ENCODE measurements at places on chromosomes 3 and 15. TPM values are rescaled to one million over a fixed set of nuclear protein-coding genes. Genes with fewer than 3 reads are reported as not detected.
A peak's percentile ranks its signal among the peaks of the same experiment; 100 is the strongest.

- no peak for ATAC-seq
Measured at GRCh38 chr3:177571271-177571943, 374.1 kb upstream of the TBL1XR1 start.

DNA sequence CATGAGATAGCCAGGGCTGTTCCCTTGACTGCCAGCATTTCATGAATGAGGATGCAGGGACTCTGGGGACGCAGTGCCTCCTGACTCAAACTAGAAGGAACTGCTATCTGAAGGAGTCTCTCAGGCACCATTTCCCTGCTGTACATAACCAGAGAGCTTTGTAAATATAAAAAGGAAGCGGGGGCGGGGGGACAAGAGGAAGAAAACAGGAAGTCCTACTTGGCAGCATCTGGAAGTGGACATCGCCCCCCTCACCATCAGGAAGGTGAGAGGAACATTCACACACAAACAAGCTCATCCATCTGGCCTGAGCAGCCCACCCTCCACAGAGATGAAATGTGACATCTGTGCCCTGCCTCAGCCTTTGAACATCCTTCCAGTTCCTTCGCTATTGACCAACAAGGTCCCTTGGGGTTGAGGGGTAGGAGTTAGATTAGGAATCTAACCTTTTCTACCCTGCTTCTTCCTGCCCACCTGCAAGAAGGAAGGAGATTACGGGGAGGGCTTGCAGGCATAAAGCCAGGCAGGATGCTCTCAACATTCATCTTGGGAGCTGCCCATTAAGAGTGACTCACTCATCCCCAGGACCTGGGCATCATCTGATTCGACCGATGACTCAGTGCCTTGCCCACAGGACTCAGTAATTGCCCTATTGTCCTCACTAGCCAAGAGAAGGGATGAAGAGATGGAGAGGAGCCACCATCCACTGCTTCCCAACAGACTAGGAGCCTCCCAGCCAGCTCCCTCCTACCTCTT lies 31.9 kb downstream of the SH3BP5 start:
- ATAC-seq: peak; percentile 63

DNA sequence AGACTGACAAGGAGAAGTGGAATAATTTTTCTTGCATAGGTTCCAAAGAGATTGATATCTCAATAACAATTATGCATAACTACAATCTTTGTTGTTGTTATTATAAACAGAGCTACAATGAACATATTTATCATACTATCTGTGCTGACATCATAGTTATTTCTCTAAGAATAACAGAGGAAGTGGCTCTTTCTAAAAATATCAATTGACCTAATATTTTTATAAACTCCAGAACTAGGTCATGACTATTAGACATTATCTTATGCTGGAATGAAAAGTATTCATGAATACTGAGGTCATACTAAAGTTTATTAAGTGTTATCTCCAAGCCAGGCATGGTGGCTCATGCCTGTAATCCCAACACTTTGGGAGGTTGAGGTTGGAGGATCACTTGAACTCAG lies 114.1 kb downstream of the DCLK3 start:
- no peak for ATAC-seq

DNA sequence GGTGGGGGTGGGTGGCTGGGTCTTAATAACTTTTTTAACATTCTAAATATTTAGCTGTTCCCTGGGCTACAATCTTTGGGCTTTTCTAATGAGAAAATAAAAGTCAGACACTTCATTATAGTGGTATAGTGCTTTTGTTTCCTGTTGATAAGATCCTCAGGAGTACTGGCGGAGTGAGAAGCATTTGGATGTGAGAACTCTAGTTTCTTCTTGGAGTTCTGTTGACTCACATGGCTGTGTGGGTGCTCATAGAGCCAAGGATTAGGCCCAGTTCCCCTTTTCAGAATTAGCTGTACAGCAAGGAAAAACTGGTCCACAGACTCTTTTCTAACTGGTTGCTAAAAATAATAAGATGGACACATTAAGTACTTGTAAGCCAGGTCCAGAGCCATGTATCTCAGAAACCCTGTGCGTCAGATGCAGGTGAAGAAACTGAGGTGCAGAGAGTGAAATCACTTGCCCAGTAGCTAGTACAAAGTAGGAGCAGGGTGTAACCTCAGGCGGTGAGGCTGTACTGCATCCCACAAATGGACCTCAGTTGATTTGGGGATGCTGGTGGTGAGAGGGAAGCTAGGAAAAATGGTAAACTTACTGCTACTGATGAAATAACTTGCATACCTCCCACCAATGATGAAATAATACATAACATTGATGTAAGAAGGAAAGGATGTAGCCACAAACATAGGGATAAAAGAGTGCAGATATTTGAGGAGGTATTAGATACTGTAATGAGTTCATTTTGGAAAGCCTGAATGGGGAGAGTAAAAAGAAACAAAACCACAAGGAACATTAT lies 2.3 kb downstream of the ITPR1 start:
- no peak for ATAC-seq

GRCh38 chr15:82944821-82945220 lies 7.7 kb downstream of the HOMER2 start:
- ATAC-seq: no peak

GRCh38 chr15:67551207-67551743 lies 8.8 kb downstream of the MAP2K5 start:
- no peak for ATAC-seq

DNA sequence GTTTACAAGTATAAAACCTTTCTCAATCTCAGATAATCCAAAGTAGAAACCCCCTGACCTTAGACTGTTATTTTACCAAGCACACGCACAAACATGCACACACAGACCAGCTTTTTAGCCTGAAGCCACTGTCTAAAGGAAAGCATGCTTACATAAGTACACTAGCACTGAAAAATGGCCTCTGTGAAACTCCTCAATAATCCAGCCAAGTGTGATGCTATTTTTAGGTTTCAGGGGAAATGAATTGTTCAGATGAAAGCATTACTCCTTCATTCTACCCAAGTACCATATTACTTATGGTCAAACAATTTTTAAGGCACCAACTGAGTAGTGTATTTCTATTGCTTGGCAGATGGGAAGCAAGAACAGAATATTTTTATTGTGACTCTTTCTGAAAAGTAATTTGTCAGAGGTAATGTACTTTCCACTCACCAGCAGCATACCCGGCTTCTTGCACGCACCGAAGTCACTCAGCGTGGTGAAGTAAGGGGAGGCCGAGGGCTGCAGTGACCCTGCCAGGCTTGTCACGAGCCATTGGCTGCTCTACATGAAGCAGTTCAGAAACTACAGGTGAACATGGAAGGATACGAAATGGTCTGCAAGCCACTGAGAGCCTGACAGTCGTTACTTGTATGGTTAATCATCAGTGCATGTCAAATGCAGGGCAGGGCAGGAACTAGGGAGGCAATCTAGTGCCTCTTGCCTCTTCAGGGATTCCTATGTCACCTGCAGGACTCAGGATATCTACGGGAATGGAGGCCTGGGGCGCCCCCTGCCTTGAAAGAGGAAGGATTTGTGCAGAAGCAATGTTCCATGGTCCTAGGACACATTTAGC lies 106.7 kb downstream of the GABRB3 start:
- ATAC-seq: no peak

DNA sequence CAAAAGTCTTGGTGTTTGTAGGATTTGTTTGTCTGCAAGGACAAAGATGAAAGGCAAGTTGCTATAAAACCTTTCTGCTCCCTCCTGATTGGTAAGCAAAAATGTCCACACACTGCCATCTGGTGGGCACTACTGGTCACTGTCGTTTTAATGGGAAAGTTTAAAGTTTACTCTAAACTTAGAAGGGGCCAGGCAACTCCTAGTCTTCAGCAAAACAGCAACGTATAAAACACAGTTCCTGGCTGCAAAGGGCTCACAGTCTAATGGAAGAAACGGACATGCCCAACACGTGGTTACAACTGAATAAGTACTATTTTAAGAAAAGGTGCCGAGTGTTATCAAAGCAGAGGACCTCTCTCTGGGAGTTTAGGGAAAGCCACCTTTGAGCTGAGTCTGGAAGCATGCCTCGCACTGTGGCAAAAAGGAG lies 23.7 kb upstream of the TPRG1 start:
- peak; percentile 63 for ATAC-seq

- no peak for ATAC-seq
Measured at GRCh38 chr3:97928986-97929385, 43.2 kb downstream of the RIOX2 start.

GRCh38 chr15:79657722-79658121 lies 225.6 kb downstream of the MINAR1 start:
- ATAC-seq: no peak

- no peak for ATAC-seq
Measured at GRCh38 chr3:172159962-172160538, 120.7 kb downstream of the FNDC3B start.

The NRROS gene
- total RNA-seq: 26.5 TPM

The CORO2B gene
- 0.26 TPM for total RNA-seq
